Psoas muscle (tissue), 8 donors: ENCODE measurements at places on chromosomes 6 and 20. TPM values are rescaled to one million over a fixed set of nuclear protein-coding genes. Genes with fewer than 3 reads are reported as not detected.

PRND gene
- polyA plus RNA-seq = not detected

SLA2 gene
- 0.07 TPM for polyA plus RNA-seq

SLC17A3 gene
- polyA plus RNA-seq = not detected

KCNK15 gene
- polyA plus RNA-seq = not detected

BPIFB2 gene
- polyA plus RNA-seq = not detected

MTRF1L gene
- 42.5 TPM for polyA plus RNA-seq

TRDN gene
- polyA plus RNA-seq = 388 TPM

TUBB2B gene
- polyA plus RNA-seq = 3.4 TPM

PRDM13 gene
- polyA plus RNA-seq = not detected

TCF21 gene
- polyA plus RNA-seq = not detected

KCNQ5 gene
- polyA plus RNA-seq = 4.4 TPM

GSTA1 gene
- polyA plus RNA-seq = 0.35 TPM

WFDC2 gene
- polyA plus RNA-seq = not detected

TBC1D32 gene
- polyA plus RNA-seq = 0.45 TPM

CALHM6 gene
- 1.1 TPM for polyA plus RNA-seq

FOXS1 gene
- 0.65 TPM for polyA plus RNA-seq

FAM83D gene
- polyA plus RNA-seq = 0.32 TPM

DACT2 gene
- polyA plus RNA-seq = not detected
